ENCODE measurements at places on chromosomes 16 and 17. TPM values are rescaled to one million over a fixed set of nuclear protein-coding genes. Genes with fewer than 3 reads are reported as not detected.

PROCA1 gene
- total RNA-seq: 0.56 TPM

CES5A gene
- not detected for total RNA-seq

HOXB8 gene
- 4.1 TPM for total RNA-seq

SNN gene
- total RNA-seq: 34.4 TPM

C17orf113 gene
- 0.17 TPM for total RNA-seq

LRRC75A gene
- 2.6 TPM for total RNA-seq

ZBTB4 gene
- total RNA-seq: 16.4 TPM

ZSCAN10 gene
- not detected for total RNA-seq

KRTAP4-5 gene
- not detected for total RNA-seq

KIF18B gene
- total RNA-seq: 7.3 TPM

AGRP gene
- total RNA-seq: not detected

All from dermis blood vessel endothelial cell (primary cell).